Activated CD8-positive, alpha-beta memory T cell treated with anti-CD3 and anti-CD28 coated beads, Interleukin-2, amount 10 ng/mL, durations not matched to agents 7 days and 5 days (primary cell): ENCODE measurements at places on chromosomes 7 and 10. TPM values are rescaled to one million over a fixed set of nuclear protein-coding genes. Genes with fewer than 3 reads are reported as not detected.

DNA sequence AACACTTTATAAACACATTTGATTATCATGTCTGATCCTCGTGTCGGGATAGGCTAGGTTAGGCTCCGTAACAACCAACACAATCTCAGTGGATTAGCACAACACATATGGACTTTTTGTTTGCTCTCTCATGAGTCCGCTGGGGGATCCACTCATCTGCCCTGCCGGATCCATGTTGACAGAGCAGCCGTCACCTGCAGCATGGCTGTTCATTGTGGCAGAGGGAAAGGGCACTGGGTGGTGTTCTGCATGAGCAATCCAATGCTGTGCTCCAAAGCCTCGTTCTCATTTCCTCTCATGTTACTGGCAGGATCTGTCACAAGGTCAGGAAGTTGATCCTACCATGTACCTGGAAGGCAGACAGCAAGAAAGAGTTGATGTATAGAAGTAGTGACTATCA is 62.5 kb upstream of the RAPGEF5 start:
- DNase-seq: no peak

DNA sequence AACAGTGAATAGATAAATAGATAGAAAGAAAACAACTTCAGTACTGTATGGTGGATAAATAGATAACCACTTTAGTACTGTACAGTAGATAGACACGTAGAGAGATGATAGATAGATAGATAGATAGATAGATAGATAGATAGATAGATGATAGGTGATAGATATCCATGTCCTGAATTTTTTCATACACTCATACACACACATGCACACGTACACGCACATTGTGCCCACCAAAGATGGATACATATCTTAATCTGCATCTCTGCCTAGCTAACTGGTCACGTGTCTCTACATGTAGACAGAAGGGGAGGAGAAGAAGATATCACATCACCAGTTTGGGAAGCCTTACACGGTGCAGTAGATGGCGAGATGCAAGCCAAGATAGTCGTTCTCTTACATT is 99.2 kb downstream of the ARID5B start:
- DNase-seq: no peak

DNA sequence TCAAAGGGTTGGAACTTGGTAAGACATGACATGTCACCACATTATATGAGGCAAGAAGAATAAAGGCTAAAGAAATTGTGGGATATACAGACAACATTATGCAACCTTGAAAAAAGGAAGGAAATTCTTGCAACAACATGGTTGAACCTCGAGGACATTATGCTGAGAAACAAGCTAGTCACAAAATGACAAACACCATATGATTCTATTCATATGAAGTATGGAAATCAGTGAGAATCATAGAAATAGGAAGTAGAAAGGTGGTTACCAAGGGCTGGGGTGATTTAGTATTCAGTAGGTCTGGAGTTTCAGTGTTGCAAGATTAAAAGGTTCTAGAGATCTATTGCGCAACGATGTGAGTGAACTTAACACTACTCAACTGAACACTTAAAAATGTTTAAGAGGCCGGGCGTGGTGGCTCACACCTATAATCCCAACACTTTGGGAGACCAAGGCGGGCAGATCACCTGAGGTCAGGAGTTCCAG is 126.9 kb upstream of the TBX20 start:
- DNase-seq: no peak

- no peak for DNase-seq
Observed at GRCh38 chr7:135756191-135756590, 7.6 kb upstream of the FAM180A start.

- DNase-seq: no peak
Observed at GRCh38 chr7:19964246-19964645, 190.8 kb upstream of the TMEM196 start.

DNA sequence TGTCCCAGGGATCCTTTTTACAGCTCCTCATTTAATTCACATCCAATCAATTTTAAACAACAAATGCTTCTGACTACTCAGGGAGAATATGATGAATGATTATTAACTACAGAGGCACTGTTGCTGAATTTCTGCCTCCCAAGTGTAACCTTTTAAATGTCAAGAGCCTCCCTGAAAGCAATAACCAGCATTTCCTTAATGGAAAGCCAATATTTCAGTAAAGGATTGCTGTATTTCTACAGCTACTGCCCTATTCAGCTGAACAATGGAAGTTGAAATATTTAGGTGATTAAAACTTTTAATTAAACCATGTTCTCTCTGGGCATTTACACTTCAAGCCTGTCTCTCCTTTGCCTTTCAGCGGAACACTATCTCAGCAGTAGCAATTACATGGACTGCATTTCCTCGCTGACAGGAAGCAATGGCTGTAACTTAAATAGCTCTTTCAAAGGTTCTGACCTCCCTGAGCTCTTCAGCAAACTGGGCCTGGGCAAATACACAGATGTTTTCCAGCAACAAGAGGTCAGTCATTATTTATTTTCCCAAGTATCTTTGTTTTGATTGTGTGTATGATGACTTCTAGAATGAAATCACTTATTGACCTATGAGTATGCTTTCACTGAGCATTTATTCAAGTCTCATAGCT is 304.7 kb downstream of the BICC1 start:
- DNase-seq: no peak

DNA sequence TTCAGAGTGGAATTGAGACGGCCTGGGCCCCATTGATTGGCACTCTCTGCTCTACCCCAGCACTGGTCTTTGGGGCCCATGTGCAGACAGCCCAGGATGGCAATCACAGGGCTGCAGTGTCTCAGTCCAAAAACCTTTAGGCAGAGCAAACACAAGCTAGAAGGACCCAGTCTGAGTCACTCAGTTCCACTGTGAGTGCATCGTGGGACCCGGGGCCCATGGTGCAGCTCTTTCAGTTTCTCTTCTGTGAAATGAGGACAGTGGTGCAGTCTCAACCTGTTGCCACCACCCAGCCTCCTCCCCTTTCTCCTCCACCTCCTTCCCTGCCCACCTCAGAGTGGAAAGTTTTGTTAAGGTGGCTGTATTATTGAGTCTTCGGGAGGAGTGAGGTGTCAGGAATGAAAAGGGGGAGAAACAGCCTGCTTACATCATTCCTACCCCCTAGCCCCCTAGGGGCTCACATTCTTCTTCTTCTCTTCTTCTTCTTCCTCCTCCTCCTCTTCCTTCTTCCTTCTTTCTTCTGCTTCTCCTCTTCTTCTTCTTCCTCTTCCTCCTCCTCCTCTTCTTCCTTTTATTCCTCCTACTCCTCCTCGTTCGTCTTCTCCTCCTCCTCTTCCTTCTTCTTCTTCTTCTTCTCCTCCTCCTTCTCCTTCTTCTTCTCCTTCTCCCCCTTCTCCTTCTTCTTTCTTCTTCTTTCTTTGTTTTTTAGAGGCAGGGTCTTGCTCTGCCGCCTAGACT is 19.5 kb upstream of the CARD11 start:
- peak; percentile 94 for DNase-seq

GRCh38 chr7:45598886-45599520 is 24.8 kb downstream of the ADCY1 start:
- DNase-seq: peak; percentile 31

ELOVL3 gene
- total RNA-seq: not detected

HTR7 gene
- total RNA-seq: not detected

STEAP1B gene
- 0.37 TPM for total RNA-seq
